ENCODE measurements at places on chromosomes 7 and 10.

GRCh38 chr10:69814251-69814650, 12.5 kb downstream of the COL13A1 start:
- no peak for DNase-seq

DNA sequence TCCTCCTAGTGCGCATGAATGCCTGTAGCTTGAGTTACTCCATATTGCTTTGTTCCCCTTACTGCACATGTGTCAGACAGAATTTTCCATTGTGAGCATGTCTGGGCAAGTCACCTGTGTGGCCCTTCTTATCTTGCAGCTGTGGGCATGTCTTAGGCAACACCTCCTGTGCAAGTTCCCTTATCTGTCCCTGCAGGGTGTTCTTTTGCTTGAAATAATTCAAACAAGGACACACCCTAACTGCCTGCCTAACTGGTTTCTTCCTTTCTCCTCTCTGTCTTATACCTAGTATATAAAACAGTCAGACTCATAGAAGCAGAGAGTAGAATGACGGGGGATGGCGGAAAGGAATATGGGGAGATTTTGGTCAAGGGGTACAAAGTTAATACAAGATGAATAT, 421.1 kb upstream of the SORCS1 start:
- peak; percentile 32 for DNase-seq

DNA sequence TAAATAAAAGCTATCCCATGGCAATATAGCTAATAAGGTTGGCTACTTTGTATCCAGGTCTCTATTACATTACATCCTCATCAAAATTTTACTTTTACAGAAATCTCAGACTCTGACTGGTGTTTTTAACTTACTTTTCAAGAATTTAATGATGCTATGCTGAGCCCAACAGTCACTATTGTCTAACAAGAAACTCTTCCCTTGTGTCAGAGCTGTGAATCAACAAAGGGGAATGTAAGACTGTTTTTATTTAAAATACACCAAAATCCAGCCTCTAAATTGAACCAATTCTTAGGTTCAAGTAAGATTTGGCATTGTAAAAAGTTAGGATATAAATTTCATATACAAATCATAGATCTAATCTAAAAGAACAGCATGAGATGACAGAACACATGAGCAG, 7.0 kb downstream of the RTKN2 start:
- DNase-seq = no peak

DNA sequence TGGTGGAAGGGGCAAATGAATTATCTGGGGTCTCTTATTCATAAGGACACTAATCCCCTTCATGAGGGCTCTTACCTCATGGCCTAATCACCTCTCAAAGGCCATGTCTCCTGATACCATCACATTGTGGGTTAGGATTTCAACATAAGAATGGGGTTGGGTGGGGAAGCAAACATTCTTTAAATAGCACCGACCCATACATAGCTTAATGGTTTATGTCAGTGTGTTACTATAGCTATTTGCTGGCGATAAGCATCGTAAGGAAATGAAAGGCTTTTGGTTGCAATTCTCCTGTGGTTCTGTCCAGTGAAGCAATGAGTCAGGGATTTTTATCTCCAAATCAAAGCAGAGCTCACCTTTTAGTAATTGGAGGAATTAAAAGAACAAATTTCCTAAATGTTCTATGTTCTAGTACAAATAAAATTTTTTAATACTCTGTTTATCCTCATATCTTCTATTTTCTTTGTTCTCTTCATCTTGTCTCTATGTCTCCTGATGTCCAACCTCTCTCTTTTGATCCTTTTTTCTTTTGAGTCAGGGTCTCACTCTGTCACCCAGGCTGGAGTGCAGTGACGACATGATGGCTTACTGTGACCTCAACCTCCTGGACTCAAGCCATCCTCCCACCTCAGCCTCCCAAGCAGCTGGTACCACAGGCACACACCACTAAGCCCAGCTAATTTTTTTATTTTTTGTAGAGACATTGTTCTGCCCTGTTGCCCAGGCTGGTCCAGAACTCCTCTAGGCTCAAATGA, 57.0 kb upstream of the GLCCI1 start:
- peak; percentile 90 for DNase-seq

GRCh38 chr10:15163253-15163828, 5.2 kb downstream of the NMT2 start:
- no peak for DNase-seq

Measured in mammary epithelial cell (primary cell).